ENCODE measurements at places on chromosomes 1 and 21.

DNA sequence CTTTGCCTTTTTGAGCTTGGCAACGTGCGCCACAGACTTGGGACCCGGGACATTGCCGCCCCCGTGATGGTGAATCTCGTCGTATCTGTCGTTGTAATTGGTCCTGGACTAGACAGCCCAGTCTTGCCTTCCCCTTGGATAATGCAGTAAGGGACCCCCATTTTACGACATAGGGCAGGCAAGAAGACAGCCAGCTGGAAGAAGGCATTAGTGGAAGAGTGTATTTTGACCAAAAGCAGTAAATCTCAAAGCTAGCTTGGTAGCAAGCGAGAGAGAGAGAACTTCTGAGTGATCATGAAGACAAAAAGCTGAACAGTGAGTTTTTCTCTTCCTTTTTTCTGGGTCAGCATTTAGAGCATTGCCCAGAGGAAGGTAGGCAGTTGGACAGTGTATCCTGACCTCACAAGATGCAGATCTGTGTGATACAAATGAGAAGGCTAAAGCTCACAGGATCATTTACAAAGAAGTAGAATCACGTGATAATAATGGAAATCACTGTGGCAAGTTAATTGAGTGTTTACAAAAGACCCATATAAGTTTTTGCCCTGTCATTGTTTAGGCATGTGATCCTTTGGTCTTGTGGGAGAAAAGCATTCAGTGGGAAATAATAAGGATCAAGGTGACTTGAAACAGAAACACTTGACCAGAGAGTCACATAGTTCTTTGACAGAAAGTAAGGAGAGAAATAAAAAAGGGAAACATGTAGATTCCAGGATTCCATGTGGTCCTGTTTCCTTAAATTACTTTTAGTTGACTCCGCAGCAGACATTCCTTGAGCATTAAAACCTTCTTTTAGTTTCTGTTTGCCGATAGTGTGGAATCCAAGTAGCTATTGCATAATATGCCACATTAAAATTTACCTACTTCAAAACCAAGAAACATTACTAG, 66.3 kb downstream of the CNST start:
- DNase-seq = no peak

- no peak for DNase-seq
Measured at GRCh38 chr1:175887981-175888428, 144.6 kb upstream of the TNR start.

- DNase-seq = no peak
Measured at GRCh38 chr1:201022820-201023516, 546 bp downstream of the KIF21B start.

DNA sequence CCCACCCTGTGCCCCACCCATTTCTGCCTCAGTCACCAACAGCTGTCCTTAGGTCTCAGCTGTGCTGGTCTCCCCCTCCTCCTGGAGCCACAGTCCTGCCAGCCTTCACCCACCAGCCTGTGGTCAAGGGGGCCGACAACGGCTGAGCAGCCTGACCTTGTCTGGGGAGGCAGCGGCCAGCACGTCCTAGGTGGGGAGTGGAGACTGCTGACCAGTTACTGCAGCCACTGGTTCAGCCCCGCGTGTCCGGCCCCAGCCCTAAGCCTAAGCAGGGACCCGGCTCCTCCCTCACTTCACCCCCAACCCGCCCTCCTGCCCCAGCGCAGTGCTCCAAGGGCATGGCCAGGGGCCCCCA, 79.2 kb downstream of the MORN1 start:
- no peak for DNase-seq

GRCh38 chr1:232954594-232955365, 4.4 kb downstream of the NTPCR start:
- no peak for DNase-seq

- DNase-seq = no peak
Measured at GRCh38 chr1:62196086-62196690, 1.5 kb downstream of the L1TD1 start.

DNA sequence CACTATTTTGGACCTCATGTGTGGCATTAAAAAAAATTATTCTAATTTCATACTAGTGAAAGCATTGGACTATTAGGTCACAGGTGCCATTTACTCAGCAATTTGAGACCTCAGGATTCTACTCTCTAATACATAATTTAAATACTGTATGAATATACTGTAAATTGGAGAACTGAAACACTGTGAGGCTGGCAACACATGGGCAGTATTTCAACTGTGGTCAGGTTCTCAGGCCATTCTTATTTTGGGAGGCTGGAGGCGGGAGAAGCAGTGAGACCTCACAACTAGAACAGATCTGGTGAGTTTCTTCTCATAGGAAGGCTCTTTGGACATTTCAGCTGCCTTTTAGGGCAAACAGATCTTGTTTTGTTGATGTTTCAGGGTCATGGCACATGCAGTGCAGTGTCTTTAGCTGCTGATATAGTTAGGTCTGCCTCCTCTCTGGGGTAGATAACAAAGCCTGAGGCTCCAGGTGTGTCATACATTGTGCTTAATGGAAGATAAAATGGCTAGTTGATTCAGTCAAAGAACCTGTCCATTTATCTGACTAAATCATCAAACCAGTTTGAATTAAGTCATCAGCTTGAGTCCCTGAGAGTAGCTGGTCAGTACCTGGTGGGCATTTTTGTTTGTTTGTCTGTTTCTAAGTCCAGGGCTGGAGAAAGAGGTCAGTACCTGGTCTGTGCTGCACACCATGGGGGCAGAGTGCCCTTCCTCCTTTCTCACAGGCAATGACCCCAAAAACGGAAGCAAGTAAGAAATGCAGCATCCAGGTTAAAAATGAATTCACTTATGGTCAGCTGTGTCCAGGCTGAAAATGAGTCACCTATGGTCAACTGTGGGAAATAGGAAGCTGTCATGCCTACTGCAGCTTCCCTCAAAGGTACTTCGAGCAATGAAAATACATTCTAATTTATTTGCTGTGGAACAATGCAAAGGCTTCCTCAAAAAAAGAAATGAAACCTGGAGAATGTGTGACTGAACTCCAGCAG, 216.2 kb downstream of the SDCCAG8 start:
- no peak for DNase-seq

DNA sequence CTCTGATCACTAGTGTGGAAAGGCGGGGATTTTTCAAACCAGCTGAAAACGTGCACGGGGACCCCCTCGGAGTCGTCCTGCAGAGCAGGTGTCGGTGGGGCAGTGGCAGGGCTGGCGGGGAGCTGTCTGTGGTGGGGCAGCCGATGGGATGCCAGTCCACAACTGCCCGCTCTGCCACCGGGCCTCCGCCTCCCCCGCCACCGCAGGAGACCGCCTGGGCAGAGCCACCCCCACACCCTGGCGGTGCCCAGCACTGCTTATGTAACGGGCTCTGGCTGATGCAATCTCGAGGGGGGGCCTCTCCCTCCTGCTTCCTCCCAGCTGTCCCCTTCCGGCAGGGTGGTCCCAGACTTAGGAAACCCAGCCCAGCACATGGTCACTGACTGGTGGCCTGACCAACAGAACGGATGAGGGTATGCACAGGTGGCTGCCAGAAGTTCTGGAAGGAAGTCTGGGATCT, 9.3 kb downstream of the CHD5 start:
- no peak for DNase-seq

GRCh38 chr1:212353181-212353580, 61.5 kb downstream of the PACC1 start:
- DNase-seq = no peak
